ENCODE measurements at places on chromosomes 5 and 9.

DNA sequence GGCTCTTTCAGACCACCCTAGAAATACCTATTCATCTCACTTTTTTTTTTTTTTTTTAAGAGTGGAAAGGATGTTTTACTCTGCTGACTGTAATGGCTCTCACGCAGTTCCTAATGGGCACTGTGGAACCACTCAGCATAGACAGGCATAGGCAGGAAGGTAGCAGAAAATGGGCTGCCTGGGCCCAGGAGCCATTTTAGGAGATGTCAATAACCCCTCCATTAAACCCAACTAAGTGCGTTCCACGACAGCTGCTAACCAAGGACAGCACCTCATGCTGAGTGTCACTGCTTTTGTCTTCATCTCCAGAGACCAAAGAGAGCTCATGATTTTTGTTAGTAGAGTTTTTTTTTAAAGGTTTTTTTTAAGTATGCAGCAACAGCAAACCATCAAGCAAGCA is 15.3 kb downstream of the MAP1B start:
- no peak for DNase-seq

GRCh38 chr5:149442563-149443182 is 63.6 kb upstream of the IL17B start:
- DNase-seq = peak; percentile 42

- no peak for DNase-seq
Observed at GRCh38 chr5:79493596-79494345, 20.2 kb downstream of the HOMER1 start.

- no peak for DNase-seq
Observed at GRCh38 chr9:106179191-106179590, 484.9 kb downstream of the TMEM38B start.

GRCh38 chr9:126698251-126698650 is 84.5 kb downstream of the LMX1B start:
- no peak for DNase-seq

DNA sequence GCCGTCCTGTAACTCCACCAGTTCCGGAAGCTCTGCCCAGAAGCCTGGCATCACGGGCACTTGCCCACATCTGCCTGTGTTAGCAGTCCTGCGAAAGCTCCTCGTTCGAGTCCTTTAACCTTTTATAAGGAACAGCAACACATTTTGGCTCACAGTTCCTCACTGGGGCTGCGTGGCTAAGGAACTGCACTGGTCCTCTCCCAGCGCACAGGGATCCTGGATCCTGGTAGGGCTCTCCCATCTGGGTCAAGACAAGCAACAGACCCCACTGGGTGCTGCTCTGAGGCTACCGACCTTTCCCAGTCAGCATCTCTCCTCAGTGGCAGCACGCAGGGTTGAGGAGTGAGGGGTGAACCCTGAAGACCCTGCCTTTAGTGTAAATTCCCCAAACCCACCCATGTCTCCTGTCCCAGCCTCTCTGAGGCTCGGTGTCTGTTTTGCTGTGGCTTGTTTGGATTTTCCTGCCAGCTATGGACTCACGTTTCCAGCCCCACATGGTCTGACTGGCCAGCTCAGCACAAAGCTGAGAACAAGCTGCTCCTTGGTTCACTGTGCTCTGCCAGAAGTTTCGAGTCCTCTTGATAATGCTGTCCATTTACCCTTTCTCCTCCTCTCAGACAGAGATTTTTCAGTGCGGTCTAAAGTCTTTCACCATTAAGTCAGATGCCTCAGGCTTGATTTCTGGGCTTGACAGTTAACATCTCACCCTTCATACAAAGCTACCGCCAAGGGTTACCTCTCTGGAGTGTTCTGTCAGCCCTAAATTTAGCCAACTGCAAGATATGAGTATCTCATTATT is 80.0 kb downstream of the AK8 start:
- no peak for DNase-seq

DNA sequence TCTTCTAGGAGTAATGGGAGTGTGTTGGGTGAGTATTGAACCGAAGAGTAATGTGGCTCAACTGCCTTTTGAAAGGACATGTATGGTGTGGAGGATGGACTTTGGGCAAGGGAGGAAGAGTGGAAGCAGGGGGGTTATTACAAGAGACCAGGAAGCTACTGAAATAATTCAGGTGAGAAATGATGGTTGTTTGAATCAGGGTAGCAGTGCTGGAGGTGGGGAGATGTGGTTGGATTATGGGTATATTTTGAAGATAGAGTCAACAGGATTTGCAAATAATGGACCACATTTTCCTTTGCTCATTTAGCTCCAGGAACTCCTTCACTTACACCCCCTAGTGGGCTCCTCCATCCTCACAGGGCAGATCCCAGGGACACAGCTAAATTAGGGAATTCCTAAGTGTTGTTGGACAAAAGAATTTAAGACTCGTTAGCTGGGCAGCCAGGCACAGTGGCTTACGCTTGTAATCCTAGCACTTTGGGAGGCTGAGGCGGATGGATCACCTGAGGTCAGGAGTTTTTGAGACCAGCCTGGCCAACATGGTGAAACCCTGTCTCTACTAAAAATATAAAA is 1.2 kb upstream of the SLC4A9 start:
- DNase-seq = peak; percentile 17
